ENCODE measurements at places on chromosomes 6 and 20.

GRCh38 chr20:37358366-37359150 is 12.6 kb downstream of the SRC start:
- no peak for DNase-seq

GRCh38 chr20:57380081-57380750 is 11.0 kb upstream of the RBM38 start:
- no peak for DNase-seq

DNA sequence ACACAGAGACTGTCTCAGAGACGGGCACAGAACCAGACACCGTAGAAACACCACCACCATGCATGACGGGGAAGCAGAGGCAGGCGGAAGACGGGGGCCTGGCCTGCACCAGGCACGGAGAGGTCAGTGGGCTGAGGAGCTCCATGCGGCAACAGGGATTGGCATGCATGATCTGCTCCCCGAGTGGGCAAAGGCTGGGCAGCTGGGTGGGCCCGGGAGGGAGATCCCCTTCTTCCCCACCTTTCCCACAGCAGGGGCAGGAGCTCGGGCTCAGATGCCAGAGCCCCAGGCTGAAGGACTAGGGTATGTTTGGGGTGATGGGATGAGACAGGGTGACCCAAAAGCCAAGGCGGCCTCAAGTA is 43.2 kb downstream of the RAB44 start:
- DNase-seq: no peak

DNA sequence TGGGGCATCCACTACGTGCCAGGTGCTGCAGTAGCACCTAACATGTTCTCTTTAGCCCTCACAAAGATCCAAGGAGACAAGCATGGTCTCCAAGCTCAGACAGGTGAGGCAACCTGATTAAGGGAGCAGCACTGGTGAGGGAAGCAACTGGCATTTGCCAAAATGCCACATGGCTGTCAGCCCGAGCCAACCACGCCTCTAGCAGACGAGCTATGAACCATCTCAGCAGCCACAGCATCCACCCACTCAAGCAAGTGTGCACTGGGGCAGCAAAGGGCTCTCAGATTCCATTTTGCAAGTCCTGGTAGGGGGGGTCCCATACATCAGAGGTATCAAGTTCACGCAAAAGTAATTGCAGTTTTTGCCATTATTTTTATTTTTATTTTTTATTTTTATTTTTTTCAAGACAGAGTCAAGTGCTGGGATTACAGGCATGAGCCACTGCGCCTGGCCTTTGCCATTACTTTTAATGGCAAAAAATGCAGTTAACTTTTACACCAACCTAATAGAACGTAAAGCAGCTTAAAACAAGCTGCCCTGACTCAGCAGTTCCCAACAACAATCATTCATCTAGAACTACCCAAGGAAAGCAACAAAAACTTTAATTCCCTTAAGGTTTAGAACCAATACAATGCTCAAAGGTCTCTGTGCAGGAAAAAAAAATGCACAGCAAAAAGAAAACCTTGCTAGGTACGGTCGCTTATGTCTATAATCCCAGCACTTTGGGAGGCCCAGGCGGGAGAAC is 36.3 kb upstream of the SPDEF start:
- no peak for DNase-seq

- no peak for DNase-seq
Measured at GRCh38 chr20:1907586-1907985, 12.4 kb downstream of the SIRPA start.

GRCh38 chr20:51008718-51009117 is 14.2 kb downstream of the KCNG1 start:
- DNase-seq: no peak

DNA sequence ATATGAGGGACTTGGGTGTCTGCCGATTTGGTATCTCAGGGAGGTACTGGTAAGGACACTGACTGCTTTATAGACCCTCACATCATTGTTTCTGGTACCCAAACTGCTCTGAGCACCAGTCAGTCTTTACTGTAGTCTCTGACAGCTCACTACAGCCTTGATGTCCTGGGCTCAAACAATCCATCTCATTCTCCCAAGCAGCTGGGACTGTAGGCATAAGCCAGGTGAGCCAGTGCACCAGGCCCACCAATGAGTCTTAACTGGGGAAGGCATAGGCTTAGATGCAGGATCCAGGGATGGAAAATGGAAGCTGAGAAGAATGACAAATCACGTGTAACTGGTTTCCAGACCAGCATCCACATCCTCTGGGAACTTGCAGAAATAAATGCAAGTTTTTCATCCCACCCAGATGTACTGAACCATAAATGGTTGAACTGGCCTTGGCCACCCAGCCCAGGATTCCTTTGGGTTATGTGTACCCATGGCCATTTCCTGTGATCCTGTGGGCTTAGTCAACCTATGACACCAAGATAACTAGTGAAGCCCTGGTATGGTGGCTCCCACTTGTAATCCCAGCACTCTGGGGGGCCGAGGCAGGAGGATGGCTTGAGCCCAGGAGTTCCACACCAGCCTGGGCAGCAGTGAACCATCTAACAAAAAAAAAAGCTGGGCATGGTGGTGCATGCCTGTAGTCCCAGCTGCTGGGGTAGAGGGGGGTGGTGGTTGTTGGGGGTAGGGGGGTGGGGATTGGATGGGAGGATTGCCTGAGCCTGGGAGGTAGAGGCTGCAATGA is 5.8 kb downstream of the TUBB start:
- DNase-seq: no peak

- no peak for DNase-seq
Measured at GRCh38 chr6:34985236-34985635, 96.2 kb downstream of the ANKS1A start.

DNA sequence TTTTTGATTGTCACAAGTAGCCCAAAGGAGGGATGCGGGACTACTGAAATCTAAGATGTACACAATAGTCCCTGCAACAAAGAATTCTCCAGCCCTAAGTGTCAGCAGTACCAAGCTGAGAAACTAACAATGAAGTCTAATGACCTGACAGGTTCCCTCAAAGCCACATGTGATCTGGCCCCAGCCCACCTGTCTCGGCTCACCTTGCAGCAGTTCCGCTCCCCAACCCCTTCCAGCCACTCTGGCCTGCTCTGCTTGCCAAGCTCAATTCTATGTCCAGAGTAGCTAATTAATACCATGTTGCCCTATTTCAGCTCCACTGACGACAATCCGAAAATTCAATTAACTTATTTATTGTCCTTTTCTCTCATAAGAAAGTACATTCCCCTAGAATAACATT is 72.1 kb downstream of the ZMYND8 start:
- no peak for DNase-seq

GRCh38 chr20:57480444-57481160 is 44.3 kb downstream of the CTCFL start:
- no peak for DNase-seq

DNA sequence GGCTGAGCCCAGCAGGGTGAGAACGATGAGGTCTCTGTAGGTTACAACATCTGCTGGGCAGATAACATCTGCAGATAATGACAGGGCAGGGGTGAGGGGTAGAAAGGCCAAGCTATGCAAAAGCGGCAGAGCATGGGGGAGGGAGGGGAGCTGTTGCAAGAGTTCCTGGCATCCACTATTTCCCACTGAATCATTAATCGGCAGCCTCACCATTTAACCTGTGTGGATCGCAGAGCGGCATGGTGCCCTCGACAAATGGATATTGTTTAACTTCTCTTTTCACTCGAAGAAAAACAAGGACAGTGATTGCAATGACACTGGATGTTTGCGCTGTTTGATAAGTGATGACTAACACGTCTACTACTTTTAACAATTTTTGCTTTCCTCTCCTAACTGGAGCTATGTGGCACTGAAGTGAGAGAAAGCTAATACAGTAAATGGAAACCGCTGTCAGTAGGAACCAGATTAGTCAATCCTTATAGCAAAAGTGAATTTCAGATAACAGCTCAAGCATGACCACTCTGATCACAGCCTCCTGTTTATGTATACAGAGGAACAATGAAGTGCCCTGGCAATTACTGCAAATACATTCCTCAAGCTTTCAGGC is 381.5 kb downstream of the TFAP2A start:
- no peak for DNase-seq

GRCh38 chr6:163837691-163838431 is 423.3 kb downstream of the QKI start:
- DNase-seq: no peak

DNA sequence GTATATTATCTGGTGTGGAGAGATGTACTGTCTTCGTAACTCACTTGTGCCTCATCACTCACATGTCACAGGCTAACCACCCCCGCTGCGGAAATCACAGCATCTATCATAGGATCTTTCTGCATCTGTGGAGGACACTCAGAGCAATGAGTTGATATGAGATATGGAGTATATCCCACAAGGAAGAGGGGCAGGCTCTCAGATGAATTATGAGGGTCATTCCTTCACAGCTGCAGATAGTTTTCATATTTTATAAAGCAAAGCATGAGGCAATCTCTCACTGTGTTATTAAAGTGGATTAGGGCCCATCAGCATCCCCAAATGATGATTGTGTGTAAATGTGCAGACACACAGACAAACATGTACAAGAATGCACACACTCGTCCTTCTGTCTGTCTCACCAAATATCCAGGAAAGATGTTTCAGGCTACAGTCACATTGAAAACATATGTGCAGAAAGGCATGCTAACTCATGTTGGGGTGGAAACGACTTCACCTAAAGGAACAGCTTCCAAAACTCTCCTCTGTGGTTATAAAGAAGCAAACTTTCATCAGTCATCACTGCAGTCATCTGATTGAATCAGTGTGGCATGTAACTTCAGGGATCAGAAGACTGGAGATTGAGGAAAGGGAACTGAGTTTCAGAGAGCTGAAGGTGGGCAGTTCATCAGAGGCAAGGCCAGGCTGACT is 164.7 kb downstream of the FOXC1 start:
- DNase-seq: no peak

- DNase-seq: no peak
Measured at GRCh38 chr6:9593554-9593953, 821.3 kb downstream of the TFAP2A start.

- no peak for DNase-seq
Measured at GRCh38 chr6:91132461-91132860, 545.6 kb upstream of the MAP3K7 start.

GRCh38 chr6:135505648-135506047 is 8.1 kb upstream of the AHI1 start:
- no peak for DNase-seq

DNA sequence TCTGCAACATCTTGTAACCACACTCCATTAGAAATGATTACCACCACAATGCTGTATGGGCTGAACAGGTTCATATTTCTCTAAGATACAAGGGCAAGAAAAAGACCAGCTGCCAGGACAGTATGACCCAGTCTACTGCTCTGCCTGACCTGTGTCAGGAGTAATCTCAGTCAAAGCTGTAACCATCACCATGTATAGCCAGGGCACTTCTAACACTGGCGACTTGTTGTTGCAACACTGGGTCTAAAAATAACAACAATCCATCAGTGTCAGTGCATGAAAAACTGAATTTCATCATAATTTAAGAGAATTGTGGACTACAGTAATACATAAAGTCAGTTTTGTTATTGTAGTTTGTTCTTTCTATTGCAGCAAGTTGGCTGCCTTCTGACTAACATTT is 738.6 kb upstream of the ADGRB3 start:
- no peak for DNase-seq

DNA sequence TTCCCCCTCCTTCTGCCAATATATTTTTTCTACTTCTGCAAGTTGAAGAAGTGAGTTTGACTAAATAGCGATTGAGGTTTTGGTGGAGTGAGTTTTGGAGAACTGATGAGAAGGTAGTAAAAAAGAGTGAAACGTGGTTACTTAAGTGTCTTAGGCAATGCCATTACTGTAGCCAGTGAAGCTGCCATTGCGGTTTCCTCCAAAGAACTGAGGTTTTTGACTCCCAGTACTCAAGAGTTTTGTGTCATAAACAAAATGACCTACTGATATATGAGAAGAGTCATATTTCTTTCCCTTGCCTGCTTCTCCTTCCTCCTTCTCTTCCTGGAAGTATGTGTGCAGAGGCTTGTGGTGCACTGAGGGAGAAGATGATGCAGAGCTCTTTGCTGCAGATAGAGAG is 554.5 kb upstream of the MAP3K7 start:
- no peak for DNase-seq

DNA sequence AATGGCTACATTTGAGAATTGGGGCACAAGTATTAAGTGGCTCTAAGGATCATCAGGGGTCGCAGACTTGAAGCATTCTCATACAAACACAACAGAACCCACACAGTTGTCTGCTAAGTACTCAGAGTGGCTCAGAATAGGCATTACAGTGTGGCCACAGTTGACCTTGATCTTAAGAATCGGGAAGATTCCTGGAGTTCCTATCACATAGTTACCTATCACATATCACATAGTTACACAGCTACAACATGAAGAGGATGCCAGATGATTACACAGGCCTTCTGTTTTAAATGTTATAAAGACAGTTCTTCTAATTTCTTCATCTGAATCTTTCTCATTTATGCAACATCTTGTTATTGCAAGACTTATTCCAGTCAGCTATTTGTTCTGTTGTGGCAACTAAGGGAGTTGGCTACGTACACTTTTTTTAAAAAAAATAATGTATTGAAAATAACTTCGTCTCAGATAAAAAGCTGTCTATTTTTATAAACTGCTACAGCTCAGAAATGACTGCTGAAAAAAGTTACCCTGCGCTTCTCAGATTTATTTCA is 129.0 kb downstream of the REV3L start:
- no peak for DNase-seq

GRCh38 chr20:48285656-48286055 is 500.4 kb upstream of the SULF2 start:
- DNase-seq: no peak

DNA sequence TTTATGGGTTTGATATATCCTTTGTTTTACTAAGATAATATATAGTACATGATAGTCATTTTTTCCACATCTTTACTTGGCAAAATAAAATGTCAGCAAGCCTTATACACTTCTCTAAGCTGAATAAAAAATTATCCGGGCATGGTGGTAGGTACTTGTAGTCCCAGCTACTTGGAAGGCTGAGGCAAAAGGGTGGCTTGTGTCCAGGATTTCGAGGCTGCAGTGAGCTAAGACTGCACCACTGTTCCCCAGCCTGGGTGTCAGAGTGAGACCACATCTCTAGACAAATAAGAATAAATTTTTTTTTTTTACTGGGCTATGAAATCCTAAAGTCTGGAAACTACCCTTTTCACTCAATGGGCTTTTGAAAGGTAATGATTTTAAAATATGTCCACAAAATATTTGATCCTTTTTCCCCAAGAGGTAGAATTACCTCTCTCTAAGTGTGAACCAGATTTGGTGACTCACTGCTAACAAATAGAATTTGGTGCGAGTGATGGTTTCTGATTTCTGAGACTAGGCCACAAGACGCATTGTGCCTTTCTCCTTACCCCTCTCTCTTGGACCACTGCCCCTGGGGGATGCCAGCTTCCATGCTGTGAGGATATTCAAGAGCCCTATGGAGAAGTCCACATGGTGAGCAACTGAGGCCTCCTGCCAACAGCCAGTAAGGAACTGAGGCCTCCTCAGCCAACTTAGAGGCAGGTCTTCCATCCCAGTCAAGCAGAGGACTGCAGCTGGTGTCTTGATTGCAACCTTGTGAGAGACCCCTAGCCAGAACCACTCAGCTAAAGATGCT is 84.2 kb upstream of the ZNFX1 start:
- no peak for DNase-seq

- no peak for DNase-seq
Measured at GRCh38 chr6:131331873-131332781, 196.9 kb downstream of the AKAP7 start.
